Pulmonary artery endothelial cell (primary cell): ENCODE measurements at places on chromosomes 5 and 9.

DNA sequence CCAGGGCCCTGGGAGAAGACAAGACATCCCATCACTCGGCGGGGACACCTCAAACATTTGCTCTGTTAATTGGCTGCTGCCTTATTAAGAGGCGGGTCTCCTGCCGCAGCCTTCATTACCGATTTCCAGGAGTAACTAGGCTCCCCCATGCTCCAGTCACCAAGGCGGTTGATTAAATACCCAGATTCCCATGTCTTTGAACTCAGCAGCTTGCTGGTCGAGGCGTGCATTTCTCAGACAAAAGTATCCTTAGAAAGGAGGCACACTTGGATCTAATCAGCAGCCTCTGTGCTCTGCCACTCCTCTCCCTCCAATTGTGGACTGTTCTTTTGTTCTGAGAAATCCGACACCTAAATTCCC is 228.8 kb downstream of the FSTL4 start:
- DNase-seq = no peak

DNA sequence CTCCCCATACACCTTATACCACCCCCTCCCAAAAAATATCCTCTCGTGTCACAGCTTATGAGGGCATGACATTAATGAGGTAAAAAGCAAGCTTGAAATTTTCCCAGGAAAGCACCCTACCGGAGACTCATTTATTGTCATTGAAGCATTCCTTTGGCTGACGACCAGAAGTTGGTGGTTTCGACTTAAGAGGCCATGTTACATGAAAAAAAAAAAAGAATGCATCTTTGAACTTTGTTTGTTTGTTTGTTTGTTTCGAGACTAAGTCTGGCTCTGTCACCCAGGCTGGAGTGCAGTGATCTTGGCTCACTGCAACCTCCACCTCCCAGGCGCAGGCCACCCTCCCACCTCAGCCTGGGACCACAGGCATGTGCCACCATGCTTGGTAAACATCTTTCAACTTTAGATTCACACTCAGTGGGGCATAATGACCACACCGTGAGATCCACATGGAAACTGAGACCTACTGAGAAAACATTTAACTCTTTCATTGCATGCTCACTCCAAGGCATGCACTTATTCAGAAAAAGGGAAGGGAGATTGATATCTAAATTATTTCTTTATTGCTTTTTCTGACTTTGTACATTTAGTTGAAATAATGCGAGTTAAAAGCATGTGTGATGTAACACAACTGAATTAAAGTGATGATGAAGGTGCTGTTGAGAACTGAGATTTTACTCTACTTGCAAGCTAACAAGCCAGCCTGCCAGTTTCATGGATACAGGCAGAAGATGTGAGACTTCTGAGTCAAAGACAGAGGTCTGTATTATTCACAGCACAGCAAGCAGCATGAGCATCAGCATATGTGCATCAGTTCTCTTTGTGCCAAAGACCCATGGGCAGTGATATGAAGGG is 5.1 kb upstream of the RAB14 start:
- DNase-seq = no peak

- DNase-seq = no peak
Observed at GRCh38 chr5:123778641-123779040, 266.7 kb downstream of the CSNK1G3 start.

DNA sequence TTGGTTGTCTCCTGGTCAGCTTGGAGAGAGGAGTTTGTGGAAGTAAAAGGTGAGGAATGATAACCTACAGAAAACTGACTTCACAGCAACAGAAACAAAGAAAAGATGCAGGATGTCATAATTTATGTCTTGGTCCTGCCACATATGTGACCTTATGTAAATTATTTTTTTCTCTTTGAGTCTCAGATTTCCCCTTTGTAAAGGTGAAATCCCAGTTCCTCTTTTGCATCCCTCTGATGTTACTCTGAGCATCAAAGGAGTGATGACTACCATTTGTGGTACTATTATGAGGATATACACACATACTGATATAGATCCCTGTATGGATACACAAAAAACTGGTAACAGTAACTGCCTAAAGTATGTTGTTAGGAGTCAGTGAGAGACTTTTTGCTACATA is 1.4 kb upstream of the THG1L start:
- no peak for DNase-seq

GRCh38 chr5:158928404-158928803 is 171.3 kb downstream of the EBF1 start:
- DNase-seq = no peak

DNA sequence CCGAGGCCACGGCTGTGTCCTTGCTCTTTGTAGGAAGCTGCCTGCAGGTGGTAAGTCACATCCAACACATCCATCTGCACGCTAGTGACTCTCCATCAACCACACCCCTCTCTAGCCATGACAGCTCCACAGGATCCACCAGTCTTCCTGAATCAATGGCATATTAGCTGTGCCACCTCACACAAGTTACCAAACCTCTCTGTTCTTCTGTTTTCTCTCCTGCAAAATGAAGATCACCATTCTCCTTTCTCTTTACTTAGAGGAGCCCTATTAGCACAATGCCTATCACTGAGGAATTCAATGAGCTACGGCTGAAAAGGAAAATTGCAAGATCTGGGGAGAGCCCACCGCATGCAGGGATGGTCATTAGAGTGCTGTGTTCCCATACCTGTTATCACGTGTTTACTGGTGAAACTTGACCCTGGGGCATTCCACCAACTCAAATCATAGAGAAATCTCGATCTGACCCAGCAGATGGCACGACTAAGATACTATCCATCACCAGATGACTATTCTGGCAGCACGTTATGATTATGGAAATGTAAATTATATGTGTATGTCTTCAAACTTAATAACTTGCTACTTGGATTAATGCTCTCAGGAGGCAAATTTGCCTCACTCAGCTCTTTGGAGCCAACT is 20.9 kb downstream of the WHRN start:
- no peak for DNase-seq

- no peak for DNase-seq
Observed at GRCh38 chr9:88965473-88965872, 25.8 kb upstream of the S1PR3 start.

GRCh38 chr5:37198842-37199241 is 50.3 kb downstream of the CPLANE1 start:
- no peak for DNase-seq
